AG08395 (cell line): ENCODE measurements at places on chromosomes 1 and 21.

GRCh38 chr1:67711158-67711854 lies 26.3 kb downstream of the GADD45A start:
- no peak for DNase-seq

DNA sequence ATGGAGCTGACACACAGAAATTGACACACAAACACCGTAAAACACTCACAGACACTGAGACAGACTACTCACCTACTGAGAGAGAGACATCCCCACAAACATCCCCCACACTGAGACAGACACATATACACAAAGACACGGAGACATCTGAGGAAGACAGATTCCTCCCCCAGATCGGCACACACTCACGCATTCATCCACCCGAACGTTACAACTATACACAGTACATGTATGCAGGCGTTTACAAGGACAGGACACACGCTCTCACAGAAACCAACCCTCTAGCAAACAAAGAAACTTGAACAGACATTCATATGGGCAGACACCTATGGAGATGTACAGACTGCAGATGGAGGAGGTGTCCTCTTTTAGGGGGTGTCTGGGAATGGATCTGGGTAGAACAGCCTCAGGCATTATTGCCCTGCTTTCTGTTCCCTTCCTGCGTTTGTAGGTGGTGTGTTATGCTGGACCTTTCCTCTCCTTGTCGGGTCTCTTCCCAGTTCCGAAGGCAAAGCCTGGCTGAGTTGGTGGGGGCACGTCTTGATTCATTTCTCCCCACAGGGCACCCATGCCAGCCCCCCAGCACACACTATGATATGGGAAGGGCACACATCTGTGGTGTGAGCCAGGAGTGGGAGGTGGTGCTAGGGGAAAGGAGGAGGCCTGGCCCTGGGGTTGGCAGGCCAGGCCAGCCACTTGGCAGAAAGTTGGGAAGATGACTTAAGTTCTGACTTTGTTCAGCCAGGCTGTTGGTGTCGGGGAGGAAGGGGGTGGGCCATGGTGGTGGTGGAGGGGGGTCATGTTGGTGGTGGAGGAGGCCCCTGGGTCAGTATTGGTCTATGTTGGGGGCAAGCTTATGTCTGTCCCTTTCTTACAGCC lies 1.5 kb downstream of the KIRREL1 start:
- peak; percentile 69 for DNase-seq

DNA sequence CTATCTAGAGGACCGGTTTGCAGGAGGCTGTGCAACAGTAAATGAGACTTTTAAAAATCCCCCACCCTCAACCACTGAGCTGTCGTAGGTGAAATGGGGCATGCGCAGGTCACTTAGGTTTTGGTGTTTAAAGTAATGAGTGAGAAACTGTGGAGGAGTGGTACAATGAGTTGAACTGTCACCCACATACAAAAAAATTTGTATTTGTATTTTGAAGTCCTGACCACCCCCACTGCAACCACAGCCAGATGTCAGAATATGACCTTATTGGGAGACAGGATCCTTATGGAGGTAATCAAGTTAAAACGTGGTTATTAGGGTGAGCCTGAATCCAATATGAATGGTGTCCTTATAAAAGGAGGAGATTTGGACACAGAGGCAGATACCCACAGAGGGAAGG lies 1.6 kb upstream of the IRF6 start:
- no peak for DNase-seq

DNA sequence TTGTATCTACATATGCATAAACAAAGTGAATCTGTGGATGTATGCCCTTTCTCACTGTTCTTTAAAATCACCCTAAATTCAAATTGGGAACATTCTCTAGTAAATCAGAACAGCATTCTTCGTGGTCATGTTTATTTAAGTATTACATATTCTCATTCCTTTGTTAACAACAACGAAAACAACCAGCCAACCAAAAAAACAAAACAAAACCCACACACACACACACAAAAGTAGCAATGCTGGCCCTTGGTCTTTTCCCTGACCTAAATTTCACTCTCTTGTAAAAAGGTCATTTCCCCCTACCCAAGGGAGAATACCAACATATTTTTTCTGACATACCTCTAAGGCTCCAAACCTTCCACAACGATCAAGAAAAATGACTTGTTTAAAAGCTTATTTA lies 102.6 kb downstream of the NRIP1 start:
- no peak for DNase-seq

DNA sequence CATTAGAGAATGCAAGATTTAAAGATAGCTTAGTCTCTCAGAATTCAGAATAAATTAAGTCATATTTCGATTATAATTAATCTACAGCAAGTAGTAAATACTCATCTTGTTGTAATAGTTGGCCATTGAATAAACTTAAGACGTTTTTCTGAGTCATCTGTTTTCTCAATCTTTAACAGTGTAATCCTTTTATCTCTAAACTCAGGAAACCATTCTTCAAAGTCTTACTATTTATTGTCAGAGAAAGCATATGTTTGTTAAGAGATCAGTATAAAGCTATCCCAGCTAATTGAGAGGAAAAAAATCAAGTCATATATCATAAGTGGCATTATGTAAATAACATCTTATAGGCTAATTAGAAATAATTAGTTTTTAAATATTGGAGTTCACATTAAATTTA lies 201.2 kb upstream of the ADAMTS5 start:
- no peak for DNase-seq

DNA sequence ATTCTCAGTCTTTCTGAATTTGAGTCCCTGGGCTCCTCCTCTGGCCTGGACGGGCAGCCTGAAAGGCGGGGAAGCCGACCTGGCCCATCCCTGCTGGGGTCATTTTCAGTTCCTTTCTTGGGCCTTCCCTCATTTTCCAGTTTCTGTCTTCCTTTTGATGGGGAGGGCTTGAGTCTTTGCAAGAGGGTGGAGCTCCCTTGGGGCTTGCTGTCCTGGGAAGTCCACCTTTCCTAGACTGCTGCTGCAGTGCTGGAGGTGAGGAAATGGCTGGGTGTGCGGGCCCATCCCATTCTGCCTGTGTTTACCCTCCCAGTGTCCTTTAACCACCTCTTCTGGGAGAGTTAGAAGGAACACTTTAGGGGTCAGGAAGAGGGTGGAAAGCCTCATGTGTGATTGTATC lies 40.4 kb upstream of the SYNC start:
- no peak for DNase-seq
